BE2C (cell line): ENCODE measurements at places on chromosomes 7 and 10.
A peak's percentile ranks its signal among the peaks of the same experiment; 100 is the strongest.

DNA sequence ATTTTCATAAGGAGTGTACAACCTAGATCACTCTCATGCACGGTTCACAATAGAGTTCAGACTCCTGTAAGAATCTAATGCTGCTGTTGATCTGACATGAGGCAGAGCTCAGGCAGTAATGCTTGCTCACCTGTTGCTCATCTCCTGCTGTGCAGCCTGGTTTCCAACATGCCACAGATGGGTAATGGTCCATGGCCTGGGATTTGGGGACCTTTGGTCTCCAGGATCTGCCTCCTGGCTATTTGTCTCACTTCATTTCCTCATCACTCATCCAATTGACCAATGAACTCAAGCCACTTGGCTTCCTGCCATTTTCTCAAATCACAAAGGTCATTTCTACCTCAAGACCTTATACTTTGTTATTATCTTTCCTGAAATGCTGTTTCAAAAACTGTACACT is 786.1 kb downstream of the ANKRD7 start:
- DNase-seq: no peak

GRCh38 chr7:138625849-138626230 is 75.3 kb downstream of the SVOPL start:
- DNase-seq: no peak

DNA sequence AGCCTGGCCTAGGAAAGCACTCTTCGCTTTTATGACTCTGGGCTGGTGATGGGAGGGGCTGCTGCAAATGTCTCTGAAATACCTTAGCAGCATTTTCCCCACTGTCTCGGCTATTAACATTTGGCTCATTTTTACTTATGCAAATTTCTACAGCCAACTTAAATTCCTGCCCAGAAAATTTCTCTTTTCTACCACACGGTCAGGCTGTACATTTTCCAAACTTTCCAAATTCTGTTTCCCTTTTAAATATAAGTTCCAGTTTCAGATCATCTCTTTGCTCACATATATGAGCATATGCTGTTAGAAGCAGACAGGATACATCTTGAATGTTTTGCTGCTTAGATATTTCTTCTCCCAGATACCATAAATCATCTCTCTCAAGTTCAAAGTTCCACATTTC is 332.3 kb downstream of the ADK start:
- DNase-seq: no peak

DNA sequence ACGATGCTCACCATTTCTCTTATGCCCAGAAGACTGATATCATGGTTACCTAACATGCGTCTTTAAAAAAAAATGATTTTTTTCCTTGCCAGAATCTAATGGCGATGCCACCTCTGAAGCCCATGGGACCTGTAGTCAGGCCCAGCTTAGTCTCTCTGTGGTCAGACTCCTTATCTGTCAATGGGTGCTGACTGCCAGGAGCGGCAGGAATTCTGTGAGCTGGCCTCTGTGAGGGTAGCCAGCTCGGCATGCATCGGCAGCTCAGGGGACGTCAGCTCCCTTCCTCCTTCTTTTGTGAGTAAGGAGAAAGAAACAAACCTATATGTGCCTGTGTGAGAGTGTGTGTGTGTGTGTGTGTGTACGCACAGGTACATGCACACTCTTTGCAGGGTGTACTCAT is 49.9 kb upstream of the ZRANB1 start:
- no peak for DNase-seq

DNA sequence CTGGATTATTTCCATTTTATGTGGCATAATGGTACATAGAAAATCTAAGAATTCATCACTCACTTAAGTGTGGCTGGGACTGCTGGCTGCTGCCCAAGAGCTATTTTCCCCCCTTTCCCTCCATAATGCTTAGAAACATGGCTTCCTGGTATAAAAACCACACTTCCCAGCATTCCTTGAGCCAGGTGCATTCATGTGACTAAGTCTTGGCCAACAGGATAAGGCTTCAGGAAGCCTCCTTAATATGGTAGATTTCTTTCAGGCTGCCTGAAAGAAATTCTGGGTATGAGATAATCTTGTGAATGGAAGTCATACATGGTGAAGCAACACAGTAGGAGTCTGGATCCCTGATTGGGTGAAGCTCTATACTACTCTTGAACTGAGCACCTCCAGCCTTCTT is 178.0 kb downstream of the JAZF1 start:
- no peak for DNase-seq

DNA sequence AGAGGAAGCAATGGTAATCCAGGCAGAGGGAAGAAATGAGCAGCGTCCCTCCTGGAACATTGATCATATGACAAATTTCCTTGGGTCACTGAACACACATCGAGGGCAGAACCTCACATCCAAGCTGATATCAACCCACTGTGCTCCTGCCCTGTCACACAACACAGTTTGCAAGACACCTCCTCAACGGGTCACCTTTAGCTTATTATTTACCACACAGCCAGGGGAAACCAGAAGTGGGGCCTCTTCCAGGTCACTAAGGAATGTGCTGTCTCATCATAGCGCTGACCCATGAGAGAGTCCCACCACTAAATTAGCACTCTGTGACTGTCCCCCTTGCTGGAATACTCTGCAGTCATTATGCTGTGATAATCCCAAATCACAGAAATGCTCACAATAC is 69.7 kb upstream of the PPP1R3C start:
- DNase-seq: no peak

- DNase-seq: no peak
Measured at GRCh38 chr7:80722616-80723195, 84.3 kb downstream of the CD36 start.

DNA sequence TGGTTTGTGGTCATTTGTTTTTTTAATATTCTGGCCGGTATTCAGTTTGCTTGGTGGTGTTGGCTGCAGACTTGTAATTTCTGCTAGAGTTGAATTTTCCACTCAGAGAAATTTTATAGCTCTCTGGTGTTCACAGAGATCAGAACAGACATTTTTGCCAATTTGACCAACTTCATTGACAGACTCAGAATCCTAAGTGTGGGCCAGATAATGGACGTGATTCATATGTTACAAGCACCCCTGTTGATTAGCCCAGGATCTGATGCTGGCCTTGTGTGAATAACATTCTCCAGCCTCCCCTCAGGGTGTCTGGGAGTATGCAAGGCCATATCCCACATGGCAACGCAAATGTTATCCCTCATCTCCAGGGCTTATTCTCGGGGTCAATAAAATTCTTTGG is 283.8 kb downstream of the C7orf25 start:
- DNase-seq: no peak

DNA sequence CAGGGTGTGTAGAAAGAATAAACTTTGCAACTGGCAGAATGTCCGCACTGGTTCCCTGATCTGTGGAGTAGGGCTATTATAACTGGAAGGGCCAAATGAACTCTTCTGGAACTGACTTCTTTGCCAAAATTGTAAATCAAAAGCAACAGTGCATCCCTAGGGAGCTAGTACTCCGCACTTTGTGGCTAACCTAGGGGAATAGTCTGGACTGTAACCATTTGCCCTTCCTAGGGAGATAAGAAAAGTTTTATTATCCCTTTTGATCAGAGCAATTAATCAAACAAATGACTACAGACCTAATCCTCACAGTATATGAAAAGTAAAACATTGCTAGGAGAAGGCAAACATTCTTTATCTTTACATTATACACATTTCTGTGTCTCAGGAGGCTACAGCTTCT is 45.5 kb upstream of the STEAP1B start:
- DNase-seq: no peak

GRCh38 chr7:156940421-156941122 is 8.9 kb upstream of the NOM1 start:
- no peak for DNase-seq

DNA sequence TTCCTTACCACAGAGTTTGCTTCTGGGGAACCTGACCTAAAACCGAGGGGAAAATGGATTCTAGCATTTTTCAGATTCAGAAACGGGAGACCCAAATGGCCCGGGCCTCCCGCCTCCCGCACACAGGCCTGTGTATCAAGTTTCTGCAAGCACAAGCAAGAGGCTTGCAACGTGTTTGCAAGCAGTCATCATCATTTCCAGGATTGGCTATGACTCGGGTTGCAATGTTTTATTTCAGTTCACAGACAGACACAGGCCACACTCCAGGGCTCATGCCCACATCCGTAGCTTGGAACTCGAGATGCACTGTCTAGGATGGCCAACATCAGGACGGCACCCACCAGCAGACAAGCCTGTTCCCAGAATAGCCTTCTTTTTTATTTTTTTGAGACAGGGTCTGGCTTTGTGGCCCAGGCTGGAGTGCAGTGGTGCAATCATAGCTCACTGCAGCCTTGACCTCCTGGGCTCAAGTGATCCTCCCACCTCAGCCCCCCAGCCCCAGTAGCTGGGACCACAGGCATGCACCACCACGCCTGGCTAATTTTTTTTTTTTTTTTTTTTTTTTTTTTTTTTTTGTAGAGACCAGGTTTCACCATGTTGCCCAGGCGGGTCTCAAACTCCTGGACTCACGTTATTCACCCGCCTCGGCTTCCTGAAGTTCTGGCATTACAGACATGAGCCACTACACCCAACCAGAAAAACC is 68.1 kb upstream of the FOXK1 start:
- no peak for DNase-seq

DNA sequence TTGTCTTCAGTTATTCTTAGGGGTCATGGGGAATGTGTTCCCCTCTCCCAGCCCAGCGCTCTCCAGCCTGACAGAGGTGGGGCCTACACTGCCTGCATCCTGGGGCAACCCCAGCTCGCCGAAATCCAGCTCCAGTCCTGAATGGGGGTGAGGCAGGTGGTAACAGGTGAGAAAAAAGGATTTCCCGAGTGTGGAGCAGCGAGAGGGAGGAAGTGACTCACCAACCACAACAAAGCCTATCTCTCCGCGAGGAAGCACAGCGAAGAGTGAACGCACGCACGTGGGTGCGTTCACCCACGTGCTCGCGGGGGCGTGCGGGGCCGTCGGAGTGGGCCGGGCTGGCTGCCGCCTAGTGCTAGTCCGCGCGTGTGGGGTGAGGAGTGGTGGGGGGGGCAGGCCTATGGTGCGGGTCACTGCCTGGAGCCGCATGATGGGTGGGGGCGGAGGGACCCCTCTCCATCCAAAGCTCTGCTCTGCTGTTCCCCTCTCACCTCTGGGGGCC is 855 bp upstream of the PALD1 start:
- DNase-seq: peak; percentile 29

DNA sequence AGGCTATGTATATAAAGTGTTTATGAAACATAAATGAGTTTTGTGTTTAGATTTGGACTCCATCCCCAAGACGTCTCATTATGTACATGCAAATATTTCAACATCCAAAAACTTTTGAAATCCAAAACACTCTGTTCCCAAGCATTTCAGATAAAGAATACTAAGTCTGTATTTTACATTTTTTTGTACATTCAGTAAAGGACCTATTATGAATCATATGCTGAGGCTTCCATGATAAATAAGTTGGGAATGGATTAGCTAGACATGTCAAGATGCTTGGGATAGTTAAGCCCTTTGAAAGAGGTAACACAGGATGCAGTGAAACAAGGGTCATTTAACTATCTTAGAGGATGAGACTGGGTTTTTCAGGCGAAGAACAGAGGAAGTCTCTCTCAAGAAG is 262.9 kb downstream of the SNX13 start:
- DNase-seq: no peak

DNA sequence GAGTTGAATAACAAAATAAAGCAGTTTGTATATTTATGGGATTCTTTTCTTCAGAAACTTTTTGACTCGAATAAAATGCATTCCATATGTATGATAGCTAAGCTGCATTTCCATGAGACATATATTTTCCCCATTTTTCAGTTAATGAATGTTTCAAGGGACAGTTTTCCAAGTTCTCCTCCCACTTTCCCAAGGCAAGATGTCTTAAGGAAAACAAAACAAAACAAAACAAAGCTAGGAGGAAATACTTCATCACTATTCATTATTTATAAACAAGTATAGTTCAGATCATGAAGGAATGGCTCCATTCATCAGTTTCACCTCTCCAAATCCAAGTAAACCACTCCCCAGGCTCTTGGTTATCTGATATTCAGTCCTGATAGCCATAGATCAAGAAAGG is 261.0 kb downstream of the WDR11 start:
- no peak for DNase-seq

DNA sequence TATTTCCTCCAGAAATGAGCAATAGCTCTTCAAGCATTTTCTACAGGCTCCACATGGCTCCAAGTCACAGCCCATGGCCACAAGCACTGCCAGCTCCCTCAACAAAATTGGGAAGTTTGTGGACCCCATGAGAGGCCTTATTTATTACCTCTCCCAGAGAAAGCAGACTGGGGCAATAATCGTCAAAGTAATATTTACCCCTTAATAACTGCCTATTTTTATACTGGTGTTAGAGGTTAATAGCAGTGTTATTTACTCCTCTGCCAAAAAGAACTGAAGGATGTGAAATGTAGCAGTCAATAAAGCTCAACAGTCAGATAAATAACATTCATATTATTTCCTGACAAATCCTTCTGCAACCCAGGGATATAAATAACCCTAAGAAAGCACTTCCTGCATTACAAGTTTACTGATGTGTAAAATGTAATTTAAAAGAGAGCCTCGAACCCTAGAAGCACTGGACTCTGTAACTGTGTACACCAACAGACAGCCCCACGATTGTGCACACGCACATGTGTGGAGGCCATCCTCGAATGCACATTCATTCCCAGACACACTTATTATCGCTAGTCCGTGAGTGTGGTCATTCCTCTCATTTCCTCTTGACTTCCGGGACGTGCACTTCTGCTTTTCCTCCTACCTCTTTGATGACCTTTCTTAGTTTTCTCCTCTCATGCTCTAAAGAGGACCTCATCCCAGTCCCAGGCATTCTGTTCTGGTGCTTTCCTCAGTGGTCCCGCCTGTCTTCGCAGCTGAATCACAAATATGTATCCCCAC is 157.4 kb downstream of the EVX1 start:
- no peak for DNase-seq

DNA sequence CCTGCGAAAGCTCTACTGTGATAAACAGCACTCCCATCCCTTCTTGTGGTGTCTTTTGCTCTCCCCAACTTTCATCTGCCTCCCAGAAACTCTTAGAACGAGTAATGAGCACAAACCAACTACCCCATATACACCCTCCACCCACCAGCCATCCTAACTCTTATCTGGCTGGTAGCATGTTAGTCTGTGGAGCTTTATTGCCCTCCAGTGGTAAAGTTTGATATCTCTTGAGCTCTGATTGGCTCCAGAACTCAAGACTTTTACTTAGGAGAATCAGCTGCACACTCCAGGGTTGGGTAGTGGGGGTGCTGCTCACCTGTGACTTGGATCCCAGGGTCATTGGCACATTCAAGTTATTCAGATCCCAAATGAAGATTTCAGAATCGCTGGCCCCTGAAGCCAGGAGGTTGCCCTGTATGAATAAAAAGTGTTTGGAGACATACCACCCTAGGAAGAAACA is 10.9 kb downstream of the SEC31B start:
- DNase-seq: peak; percentile 43

DNA sequence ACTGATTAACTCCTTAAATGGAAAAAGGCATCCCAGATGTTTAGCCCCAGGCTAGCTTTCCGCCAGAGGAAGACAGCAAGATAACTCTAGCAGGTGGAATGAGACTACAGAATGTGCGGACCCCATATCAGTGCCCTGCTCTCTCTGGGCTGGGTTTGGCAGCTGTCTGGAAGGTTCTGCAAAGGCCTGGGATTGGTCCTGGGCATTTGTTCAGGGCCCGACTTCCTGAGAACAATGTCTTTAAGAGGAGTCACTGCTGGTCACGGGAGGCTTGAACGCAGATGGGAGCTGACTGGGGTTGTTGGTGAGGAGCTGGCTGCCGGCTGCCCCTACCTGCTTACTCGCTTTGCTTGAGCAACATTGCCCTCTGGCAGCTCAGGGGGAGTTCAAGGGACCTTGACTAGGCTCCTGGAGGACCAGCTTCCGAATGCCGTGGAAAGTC is 130.6 kb upstream of the BTBD16 start:
- peak; percentile 60 for DNase-seq

- DNase-seq: no peak
Measured at GRCh38 chr7:99189222-99189621, 18.7 kb downstream of the KPNA7 start.
